ENCODE measurements at places on chromosomes 16 and 17.
A peak's percentile ranks its signal among the peaks of the same experiment; 100 is the strongest.

- DNase-seq: no peak
Observed at GRCh38 chr16:17557949-17558348, 87.2 kb upstream of the XYLT1 start.

DNA sequence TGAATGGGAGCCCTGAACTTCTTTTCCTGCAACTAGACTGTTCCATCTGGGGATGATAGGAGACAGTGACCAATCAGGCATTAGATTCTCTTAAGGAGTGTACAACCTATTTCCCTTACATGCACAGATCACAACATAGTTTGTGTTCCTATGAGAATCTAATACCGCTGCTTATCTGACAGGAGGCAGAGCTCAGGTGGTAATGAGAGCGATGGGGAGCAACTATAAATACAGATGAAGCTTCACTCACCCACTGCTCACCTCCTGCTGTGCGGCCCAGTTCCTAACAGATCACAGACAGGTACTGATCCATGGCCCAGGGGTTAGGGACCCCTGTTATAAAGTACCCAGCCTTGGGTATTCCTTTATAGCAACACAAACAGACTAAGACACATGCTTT lies 17.4 kb upstream of the ADAMTS18 start:
- DNase-seq: no peak

GRCh38 chr16:47976636-47977210 lies 179.1 kb downstream of the ABCC12 start:
- DNase-seq: no peak

- DNase-seq: no peak
Observed at GRCh38 chr17:56593646-56594319, at the start of gene NOG. TSS of gene NOG (plus strand) at chr17:56593699. CDS start at chr17:56594224, 525 bp downstream.

GRCh38 chr16:48139517-48139916 lies 16.3 kb downstream of the ABCC12 start:
- DNase-seq: no peak

GRCh38 chr16:55222486-55222885 lies 101.5 kb upstream of the IRX6 start:
- no peak for DNase-seq

- no peak for DNase-seq
Observed at GRCh38 chr17:63634163-63634562, 11.9 kb downstream of the MAP3K3 start.

DNA sequence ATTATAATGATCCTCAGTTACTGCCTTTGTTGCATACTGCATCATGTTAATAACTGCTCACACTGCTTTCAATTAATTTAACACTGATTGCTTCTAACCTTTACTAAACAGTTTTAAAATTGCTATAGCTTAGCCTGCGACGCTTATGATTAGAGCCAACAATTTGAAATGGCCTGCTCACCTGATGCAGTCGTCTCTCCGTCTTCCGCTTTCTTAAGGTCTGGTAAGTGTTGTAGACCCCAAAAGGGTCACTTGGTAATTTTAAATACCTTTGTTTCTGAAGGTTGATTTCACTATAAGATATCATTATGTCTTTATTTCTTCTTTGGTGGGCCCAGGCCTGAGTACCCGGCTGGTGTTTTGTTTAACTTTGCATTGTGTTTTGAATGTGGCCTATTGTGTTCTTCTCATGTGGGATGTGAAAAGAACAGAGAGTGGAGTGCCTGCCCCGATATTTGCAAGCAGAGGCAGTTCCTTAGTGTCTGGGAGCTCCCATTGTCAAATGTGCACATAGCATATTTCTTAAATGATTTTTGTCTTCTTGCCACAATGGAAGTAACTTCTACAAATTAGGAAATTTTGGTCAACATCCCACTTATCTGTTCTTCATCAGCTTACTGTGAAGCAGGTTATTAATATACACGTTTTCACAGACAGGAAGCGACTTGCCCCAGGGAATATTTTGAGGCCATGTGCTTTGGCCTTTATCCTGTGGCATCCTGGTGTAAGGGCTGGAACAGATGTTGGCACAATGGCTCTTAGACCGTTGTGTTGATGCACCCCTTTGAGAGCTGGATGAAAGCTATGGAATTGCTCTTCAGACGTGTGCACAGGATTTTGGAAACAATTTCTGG lies 2.9 kb downstream of the PHKB start:
- DNase-seq: no peak

GRCh38 chr16:78259873-78260272 lies 160.4 kb downstream of the WWOX start:
- DNase-seq: no peak

DNA sequence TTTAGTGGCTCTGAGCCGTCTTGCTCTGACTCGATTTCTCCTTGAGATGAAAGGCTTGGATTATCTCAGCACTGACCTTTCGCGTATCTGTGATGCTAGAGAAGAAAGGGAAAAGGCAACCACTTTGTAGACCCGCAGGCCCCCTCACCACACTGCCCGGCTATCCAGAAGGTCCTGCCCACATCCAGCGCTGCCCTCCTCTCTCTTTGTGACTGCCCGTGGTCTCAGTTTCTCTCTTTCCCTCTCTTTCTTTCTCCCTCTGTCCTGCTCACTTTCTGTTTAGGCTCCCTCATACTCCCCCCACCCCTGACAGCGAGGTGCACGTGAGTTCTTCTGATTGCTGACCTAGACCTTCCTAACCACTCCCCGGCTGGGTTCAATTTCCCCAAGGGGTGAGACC lies 12.8 kb upstream of the TBX21 start:
- DNase-seq: no peak

DNA sequence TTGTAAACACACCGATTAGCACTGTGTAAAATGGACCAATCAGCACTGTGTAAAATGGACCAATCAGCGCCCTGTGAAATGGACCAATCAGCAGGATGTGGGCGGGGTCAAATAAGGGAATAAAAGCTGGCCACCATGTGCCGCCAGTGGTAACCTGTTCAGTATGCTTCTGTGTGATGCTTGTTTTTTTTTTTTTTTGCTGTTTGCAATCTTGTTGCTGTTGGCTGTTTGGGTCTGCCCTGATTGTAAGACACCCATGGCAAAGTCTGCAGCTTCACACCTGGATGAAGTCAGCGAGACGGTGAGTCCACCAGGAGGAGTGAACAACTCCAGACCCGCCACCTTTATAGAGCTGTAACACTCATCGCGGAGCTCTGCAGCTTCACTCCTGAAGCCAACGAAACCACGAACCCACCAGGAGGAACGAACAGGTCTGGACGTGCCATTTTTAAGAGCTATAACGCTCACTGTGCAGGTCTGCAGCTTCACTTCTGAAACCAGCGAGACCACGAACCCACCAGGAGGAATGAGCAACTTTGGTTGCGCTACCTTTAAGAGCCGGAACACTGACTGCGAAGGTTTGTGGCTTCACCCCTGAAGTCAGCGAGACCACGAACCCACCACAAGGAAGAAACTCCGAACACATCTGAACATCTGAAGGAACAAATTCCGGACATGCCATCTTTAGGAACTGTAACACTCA lies 85.0 kb upstream of the MED9 start:
- DNase-seq: peak; percentile 72

DNA sequence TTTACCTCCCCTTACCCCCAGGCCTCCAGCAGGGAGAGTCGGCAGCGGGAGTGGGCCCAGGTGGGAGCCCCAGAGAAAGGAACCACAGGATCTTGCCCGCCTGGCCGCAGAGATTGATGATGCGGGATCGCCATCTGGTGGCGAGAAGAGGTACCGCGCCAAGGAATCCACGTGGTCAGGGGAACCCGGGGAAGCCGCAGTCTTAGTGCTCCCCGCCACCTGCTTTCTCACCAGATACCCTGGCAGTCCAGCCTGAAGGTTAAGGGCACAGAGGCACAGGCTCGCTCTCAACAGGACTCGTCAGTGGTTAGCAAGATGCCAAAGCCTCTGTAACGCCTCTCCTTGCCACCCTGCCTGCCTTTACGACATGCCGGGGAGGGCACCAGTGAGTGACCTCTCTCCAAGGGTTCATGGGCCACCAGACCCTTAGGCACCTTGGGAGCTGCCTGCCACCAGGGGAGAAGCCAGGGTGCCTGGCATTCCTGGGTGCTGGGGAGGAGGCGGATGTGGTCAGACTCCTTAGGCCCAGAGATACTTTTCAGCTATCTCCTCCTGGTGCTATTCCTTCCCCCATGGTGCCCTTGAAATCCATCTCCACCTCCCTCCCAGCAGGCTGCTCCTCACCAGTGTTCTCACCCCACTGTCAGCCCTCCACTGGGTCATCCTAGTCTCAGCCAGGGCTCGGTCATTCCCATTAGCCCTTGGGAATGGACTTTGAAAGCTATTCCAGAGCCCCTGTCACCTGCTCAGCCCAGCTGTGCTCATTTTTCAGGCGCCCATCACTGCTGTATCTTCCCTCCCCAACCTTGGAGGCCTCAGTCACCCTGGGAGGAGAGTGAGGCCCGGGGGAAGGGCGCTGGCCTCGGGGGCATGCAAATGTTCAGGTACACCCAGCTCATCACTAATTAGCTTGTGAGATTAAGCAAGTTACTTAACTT lies 5.5 kb upstream of the RHBDF2 start:
- DNase-seq: peak; percentile 95

- DNase-seq: no peak
Observed at GRCh38 chr16:52709306-52709705, 162.4 kb upstream of the TOX3 start.

GRCh38 chr16:74305281-74305680 lies 8.7 kb downstream of the PSMD7 start:
- DNase-seq: no peak

GRCh38 chr16:79826732-79827475 lies 226.4 kb upstream of the MAF start:
- no peak for DNase-seq

GRCh38 chr17:7515911-7516610 lies 31.9 kb downstream of the POLR2A start:
- DNase-seq: no peak

DNA sequence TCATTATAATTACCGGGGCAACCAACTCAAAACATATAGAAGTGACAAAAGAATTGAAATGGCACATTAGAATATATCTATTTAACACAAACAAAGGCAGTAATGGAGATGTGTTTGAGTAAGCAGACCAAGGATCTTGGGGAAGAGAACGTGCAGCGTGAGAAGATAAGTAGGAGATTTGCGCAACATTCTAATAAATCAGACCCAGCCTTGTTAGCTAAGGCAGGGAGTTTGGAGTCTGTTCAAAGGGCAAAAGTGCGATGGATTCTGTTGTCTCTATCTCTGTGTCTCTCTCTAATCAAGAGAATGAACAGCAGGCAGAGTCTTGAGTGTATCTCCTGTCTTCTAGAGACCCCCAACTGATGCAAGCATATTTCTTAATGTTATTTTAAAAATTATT lies 55.0 kb upstream of the FA2H start:
- DNase-seq: no peak

- no peak for DNase-seq
Observed at GRCh38 chr16:24778671-24779070, 49.2 kb downstream of the TNRC6A start.

DNA sequence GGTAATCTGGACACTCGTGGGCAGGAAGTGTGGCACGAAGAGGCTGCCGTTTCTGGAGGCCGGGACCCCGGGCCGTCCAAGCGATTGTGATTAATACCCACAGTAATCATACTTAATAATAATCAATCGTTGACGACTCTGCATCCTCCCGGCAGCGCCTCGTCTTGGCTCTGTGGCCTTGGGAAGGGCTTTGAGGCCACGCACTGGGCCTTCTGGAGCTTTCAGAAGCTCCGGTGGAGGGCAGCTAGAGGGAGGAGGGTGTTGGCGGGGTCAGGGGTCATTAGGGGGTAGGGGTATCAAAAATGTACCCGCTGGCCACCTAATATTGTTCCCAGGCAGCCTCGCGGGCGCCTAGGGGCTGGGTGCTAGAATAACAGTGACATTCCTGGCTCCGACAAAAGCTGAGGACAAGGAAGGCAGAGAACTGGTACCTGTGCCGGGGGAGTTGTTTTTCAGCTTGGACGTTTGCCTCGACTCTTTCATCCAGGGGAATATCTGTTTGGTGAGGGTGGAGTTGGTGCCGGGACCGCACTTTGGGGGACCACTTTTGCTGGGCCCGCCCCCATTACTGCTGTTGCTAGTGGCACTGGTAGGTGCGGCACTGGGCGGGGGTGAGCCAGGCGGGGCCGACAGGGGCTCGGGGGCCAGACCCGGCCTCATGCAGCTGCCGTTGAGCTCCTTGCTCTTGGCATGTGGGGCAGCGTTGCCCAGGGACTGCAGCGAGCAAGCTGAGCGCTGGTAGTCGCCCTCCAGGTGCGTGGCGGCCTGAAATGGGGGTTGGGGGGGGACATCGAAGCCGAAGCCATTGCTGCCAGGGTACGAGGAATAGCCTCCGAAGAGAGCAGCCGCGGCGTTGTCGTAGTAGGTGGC lies 6.9 kb upstream of the HOXB2 start:
- DNase-seq: no peak

DNA sequence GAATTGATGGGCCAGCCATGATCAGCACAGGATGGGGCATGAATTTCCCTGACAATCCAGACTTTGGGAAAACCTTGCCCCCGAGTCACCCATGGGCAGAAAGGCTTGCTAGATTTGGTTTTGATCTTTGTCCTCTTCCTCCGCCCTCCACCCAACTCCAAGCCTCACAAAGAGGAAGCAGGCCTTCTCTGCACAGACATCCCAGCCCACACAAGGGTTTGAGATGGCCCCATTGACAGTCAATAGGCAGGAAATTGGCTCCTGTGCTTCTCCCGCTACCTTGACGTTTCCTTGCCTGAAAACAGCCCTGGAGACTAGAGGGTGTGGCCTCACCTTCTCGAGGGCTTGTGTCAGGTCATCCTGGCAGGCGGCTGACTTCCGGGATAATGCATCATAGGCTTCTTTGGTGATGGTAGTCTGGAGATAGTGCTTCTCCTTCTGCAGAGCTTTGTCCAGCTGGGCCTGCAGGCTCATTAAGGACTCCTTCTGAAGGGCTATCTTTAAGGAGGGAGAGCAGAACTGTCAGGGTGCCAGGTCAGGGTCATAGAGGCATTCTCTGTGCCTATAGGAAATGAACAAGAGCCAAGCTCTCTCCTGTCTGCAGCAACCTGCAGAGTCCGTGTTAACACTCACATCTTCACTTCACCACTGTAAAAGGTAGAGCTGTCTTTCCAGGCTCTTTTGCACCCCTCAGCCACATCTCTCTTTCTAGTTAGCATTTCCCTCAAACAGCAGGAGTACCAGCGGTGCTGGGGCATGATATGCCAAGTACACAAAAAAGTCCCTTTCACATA lies 32.2 kb downstream of the DHX38 start:
- no peak for DNase-seq

DNA sequence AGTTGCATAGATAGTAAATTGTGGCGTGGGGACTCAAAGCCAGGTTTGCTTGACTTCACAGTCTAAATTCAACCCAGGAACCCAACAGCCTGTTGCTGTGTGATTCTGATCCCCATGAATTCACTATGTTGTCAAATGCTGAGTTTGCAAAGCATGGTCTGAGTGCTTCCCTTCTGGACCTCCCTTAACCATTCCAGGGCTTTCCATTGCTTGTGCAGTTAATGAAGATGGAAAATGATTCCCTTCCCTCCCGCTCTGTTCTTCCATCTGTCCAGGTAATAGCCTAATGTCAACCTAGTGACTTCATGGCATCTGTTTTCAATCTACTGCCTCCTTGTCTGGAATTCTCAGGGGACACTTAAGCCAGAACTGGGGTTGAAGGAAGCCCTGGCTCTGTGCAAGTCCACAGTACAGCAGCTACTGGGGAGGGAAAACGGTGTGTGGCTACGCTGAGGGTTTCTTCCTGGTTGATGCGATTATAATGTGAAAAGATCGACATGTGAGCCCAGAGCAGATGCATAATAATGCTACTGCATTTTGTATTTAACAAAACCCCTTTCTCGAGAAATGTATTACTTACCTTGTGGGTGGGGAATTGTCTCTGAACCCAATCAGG lies 206.7 kb downstream of the CDH13 start:
- DNase-seq: no peak
